ENCODE measurements at places on chromosomes 7 and 10. TPM values are rescaled to one million over a fixed set of nuclear protein-coding genes. Genes with fewer than 3 reads are reported as not detected.

DNA sequence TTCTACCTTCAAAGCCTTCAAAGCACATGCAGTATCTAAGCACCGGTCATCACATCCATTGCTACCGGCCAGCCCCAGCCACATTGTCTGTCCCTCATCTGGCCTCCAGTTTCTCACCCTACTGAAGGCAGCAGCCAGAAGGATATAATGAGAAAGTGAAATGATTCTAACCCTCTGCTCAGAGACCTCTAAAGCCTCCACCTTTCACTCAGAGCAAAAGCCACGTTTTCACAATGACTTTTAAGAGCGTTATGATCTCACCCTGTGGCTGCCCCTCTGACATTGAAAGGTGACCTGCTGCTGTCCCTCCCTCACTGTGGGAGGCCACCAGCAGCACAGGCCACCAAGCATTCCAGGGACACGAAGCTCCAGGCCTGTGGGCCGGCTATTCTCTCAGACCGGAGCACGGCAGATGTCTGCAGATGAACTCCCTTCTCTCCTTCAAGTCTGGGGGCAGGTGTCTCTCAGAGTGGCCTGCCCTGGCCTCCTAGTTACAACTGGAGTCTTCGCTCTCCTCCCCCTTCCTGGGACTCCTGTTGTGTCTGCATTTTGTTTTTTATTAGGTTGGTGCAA, 94.9 kb upstream of the EEPD1 start:
- H3K36me3 ChIP-seq = no peaks in the 10 kb centered on the region
- no peak for DNase-seq
- H3K27me3 ChIP-seq = no peaks in the 10 kb centered on the region
- H3K4me1 ChIP-seq = peaks cover 3% of the 10 kb centered on the region

- DNase-seq = no peak
- no peaks in the 10 kb centered on the region for H3K4me1 ChIP-seq
- H3K27ac ChIP-seq = no peak overlapping the region
- H3K36me3 ChIP-seq = no peaks in the 10 kb centered on the region
- no peaks in the 10 kb centered on the region for H3K27me3 ChIP-seq
Observed at GRCh38 chr7:36526863-36527548, 137.3 kb downstream of the ANLN start.

Gene STK31
- not detected for total RNA-seq

DNA sequence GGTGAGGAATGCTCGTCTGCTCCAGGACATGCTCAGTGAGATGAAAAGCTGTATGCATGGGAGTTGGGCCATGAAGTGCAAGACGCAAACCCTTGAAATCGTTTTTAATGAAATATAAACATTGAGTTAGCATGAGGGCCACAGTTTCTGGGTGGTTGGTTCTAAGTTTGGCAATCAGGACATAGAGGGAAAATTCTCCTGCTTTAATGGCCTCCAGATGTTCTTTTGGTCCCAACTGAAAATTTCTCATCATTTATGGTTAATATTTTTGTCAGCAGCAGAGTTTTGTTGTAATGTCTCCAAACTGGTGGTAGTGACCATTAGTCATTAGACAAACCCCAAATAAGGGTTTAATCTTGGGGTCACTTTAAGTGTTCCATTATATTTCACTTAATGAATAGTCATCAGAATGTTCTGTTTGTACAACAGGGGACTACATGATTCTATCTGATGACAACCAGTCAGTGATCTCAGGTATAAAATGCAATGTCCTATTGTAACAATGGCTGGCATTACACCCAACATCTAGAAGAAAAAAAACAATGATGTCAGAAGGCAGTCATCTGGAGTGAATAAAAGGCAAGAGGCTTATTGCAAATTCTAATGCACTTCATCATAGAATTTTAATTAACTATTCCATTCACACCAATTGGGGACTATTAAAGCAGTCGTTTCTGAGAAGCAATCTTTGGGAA, 197.4 kb downstream of the JCAD start:
- no peaks in the 10 kb centered on the region for H3K36me3 ChIP-seq
- H3K4me1 ChIP-seq = peaks cover 44% of the 10 kb centered on the region
- H3K27ac ChIP-seq = peak overlapping the region; percentile 84
- no peaks in the 10 kb centered on the region for H3K27me3 ChIP-seq
- H3K4me3 ChIP-seq = no peak overlapping the region

Gene ZNF488
- 0.08 TPM for total RNA-seq

Gene UNCX
- not detected for total RNA-seq

- no peak overlapping the region for H3K27ac ChIP-seq
- H3K4me1 ChIP-seq = peaks cover 3% of the 10 kb centered on the region
Observed at GRCh38 chr7:134599371-134599770, 47.3 kb upstream of the BPGM start.

- peaks cover 17% of the 10 kb centered on the region for H3K4me1 ChIP-seq
- H3K4me3 ChIP-seq = no peak overlapping the region
- no peak for DNase-seq
- peak overlapping the region; percentile 23 for H3K27ac ChIP-seq
- H3K36me3 ChIP-seq = no peaks in the 10 kb centered on the region
Observed at GRCh38 chr7:74499835-74500388, 46.2 kb downstream of the GTF2IRD1 start.

DNA sequence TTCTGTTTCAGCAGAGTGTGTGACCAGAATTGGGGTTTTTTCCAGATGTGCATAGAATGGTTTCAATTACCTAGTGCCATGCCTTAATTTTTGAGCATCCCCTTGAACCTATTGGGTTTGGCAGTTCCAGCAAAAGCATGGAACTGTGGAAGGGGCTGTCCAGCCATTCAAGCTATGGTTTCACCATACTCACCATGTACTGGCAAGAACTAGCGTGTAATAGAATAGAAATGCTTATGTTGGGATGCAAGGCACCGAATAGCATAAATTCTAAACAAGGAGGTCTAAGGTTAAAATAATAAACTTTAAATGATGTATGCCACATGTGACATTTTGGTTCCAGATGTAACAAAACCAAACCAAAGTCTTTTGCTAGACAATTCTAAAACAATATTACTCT, 91.4 kb downstream of the MTERF1 start:
- H3K4me1 ChIP-seq = no peaks in the 10 kb centered on the region
- H3K27ac ChIP-seq = no peak overlapping the region
- no peak for DNase-seq
- H3K27me3 ChIP-seq = no peaks in the 10 kb centered on the region
- no peak overlapping the region for H3K4me3 ChIP-seq

- no peaks in the 10 kb centered on the region for H3K27me3 ChIP-seq
- peak overlapping the region; percentile 86 for H3K4me3 ChIP-seq
- H3K4me1 ChIP-seq = peaks cover 26% of the 10 kb centered on the region
- no peaks in the 10 kb centered on the region for H3K36me3 ChIP-seq
- H3K27ac ChIP-seq = no peak overlapping the region
- DNase-seq = peak; percentile 31
Observed at GRCh38 chr7:112202816-112203215, 3.4 kb downstream of the DOCK4 start.

Gene GPR26
- not detected for total RNA-seq

DNA sequence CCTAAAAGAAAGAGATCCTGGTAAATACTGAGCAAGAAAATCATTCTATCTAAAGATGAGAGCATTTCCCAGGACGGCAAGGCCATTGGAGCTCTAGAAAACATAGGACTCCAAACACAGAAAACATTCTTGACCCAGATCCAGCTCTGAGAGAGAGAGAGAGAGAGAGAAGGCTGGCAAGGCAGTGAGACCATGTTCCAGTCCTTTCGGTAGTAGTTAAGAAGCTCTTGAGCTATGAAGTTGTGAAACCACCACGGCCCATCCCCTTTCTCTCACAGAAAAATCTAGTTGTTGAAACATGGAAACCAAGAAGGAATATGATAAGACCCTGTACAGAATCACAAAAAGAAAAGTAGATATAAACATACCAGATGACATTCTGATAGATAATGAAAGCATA, 212.4 kb upstream of the NPSR1 start:
- H3K36me3 ChIP-seq = no peaks in the 10 kb centered on the region
- no peak for DNase-seq
- H3K4me3 ChIP-seq = no peak overlapping the region
- H3K27ac ChIP-seq = no peak overlapping the region
- no peaks in the 10 kb centered on the region for H3K27me3 ChIP-seq

Gene CSGALNACT2
- 18.9 TPM for total RNA-seq

DNA sequence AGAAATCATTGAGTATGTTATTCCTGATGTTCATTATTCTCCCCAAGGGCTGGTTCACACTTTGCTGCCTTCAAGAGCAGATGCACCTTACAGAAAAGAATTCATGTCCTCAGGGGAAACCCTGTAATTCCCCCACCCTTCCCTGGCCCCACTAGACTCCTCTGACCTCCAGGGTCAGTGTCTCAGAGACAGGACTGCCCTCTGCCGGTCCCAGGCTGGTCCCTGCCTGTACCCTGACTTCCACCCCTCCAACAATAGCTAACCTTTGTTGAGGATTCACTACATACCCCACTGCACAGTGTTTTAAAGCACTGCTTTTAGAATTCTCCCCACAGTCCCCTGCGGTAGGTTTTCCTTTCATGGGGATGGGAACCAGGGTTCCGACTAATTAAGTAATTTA, 4.4 kb upstream of the SEPHS1 start:
- no peaks in the 10 kb centered on the region for H3K27me3 ChIP-seq
- no peak for DNase-seq
- H3K27ac ChIP-seq = no peak overlapping the region
- H3K4me1 ChIP-seq = peaks cover 5% of the 10 kb centered on the region
- no peak overlapping the region for H3K4me3 ChIP-seq

Data from psoas muscle (tissue), 8 donors.